ENCODE measurements at places on chromosomes 7 and 10.

GRCh38 chr7:28891192-28891875, 66.8 kb downstream of the TRIL start:
- no peak for DNase-seq

GRCh38 chr7:12692479-12693259, 5.2 kb downstream of the ARL4A start:
- DNase-seq: no peak

DNA sequence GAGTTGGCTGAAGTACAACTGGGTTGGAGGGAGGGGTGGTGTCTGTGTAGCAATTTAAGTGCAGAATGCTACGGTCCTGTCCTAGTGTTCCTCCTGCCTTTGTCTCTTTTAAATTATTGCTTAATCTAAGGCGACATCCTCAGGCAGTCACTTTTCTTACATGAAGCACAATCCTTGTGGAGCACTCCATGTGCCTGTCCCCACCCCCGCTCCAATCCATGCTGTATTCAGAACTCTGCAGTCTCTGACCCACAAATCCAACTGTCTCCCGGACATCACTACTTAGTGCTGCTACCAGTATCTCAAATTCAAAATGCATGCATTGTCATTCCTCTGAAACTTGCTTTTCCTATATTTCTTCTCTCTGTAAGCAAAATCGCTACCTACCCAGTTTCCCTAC, 91.4 kb upstream of the FAM133B start:
- no peak for DNase-seq

DNA sequence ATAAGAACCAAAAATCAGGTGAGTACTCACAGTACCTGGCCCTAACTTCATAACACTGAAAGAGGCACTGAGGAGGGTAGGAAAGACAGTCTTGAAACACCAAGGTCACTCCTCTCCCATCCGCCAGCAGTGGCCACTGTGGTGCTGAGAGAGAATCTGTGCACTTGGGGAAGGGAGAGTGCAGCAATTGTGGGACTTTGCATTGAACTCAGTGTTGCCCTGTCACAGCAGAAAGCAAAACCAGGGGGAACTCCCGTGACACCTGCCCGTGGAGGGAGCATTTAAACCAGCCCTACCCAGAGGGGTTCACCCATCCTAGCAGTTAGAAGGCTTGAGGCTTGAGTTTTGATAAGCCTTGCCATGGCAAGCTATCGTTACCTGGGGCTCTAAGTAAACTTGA, 35.2 kb upstream of the MAP3K8 start:
- no peak for DNase-seq
